ENCODE measurements at places on chromosomes 3 and 15.

GRCh38 chr15:41396111-41396510 is 6.2 kb downstream of the NDUFAF1 start:
- DNase-seq, result no peak

DNA sequence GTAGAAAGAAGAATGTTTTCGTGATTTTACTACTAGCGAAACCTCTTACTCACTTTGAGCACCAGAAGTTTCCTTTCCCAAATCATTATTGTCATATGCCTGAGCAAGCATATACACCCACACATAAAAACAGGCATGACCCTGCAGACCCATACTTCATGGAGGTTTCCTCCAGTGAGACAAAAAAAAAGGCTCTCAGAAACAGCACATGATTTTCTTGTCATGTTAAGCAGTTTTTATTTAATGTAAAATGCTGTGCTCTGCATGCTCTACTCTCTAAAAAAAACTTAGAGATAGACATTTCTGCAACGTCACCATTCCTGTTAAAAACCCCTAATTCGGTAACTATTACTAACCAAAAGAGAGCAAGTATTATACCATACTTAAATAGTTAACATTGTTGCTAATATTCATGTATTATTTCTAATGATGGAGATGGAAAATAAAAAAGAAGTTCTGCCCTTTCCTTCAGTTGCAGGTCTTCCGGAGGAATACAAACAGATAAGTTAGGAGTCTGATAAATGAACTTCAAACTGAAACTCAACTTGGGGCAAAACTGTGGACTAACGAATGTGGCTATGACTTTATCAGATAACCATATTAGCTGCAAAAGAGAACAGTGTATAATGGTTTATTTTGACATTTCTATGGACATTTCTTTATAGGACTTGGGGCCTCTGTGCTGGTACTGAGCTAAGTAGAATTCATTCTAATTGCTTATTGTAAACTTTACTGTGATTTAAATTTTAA is 15.9 kb downstream of the CD200R1 start:
- no peak for DNase-seq

- DNase-seq, result no peak
Measured at GRCh38 chr3:188170461-188171459, 16.8 kb downstream of the LPP start.

GRCh38 chr15:58398071-58398470 is 33.7 kb upstream of the LIPC start:
- no peak for DNase-seq

GRCh38 chr3:43856351-43856750 is 165.6 kb downstream of the ABHD5 start:
- DNase-seq, result no peak

- no peak for DNase-seq
Measured at GRCh38 chr3:11717301-11717700, 73.6 kb upstream of the VGLL4 start.

DNA sequence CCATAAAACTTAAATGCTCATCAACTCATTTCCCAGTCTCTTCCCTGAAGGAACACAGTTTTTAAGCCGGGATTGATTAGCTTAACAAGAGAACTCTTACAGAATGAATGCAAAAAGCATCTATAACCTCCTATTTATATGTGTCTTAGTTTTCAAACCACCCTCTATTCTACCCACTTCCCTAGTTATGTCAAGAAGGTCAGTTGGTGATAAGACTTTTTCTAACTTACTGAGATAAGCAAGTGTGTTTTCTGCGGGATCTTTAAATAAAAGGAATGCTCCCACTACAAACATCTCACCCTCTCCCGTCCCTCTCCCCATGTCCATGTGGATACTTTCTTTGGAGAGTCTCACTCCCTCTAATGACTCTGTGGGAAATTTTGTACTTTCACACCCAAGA is 218.5 kb downstream of the SV2B start:
- DNase-seq, result no peak

- peak; percentile 75 for DNase-seq
Measured at GRCh38 chr15:76340198-76340802, 3.7 kb downstream of the ISL2 start.

DNA sequence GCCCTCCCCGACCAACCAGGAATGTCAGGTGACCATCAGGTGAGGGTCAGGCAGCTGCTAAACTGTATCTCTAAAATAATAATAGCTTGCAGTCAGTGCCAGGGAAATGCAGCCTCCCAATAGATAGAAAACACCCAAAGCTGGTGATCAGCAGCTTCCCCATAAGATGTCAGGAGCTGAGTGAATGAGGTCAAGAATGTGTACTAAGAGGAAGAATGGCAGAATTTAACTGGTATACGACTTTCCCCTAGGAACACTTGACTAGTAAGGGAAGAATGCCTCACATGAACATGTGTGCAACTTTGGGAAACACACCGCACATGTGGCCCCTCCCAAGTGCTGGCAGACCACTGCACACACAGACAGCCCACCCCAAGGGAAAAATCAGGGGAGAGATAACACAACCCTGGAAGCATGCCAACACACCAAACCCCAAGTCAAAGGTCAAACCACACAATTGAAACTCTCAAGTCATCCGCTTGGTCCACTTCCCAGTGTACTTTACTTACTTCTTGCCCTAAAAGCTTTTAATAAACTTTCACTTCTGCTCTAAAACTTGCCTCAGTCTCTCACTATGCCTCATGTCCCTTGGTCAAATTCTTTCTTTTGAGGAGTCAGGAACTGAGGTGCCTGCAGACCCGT is 806.5 kb downstream of the OTOL1 start:
- DNase-seq, result no peak

- DNase-seq, result peak; percentile 55
Measured at GRCh38 chr3:149466192-149466591, 8.3 kb upstream of the TM4SF4 start.

DNA sequence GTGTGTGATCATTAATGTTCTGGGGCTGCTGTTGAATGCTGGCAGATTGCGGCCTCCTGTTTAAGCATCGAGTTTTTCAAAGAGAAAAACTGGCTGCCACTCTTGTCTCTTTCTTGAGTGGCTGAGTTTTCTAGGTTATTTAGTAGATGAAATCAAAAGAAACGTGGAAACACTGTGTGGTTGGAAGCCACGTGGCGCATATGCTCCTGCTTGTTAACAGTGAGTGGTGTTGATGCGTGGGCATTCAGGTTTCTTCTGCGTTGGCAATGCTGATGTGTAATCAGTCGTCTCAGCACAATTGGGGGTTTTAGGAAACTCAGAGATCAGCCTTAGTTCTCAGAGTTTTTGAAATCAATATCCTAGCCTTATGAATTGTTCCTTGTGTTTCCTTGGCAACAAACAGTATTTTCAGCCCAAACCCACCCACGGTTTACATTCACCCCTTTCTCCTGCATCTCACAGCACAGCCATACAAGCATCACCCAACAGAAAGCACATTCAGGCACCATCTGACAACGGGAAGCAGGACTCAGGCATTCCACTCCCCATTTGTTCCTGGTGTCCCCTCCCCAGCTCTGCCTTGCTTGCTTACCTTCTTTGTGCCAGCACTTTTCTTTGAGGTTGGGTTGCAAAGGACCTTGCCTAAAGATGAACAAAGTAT is 74.7 kb downstream of the SEC22A start:
- DNase-seq, result no peak

DNA sequence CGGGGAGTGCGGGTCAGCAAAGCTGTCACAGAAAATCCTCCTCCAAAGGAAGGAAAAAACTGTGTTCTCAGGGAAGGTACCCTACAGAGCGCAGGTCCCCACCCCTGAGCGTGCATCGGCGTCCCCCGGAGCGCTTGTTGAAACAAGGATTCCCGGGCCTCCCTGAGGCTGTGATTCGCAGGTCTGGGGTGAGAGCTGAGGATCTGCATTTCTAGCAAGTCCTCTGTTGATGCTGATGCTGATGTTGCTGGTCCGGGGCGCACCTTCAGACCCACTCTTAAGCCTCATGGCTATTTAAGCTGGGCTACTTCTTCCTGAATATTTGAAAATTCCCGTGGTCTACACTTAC is 226.2 kb upstream of the IGF1R start:
- peak; percentile 75 for DNase-seq

DNA sequence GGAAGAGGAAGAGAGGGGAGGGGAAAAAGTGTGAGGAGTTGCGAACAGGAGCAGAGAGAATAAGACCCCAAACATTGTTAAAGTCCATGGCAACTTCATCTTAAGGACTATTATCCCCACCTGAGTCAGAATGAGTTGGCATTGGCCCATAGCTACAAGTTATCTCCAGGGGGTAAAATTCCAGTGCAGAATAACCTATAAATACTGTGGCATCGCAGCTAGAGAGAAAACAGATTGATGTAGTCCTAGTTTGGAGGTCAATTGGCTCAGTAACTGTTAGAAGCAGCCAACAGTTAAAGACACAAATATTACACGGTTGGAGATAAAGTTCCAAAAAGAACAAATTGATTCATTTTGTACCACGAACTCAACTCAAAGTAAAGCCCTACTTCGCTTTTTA is 313.9 kb upstream of the CCDC54 start:
- no peak for DNase-seq

DNA sequence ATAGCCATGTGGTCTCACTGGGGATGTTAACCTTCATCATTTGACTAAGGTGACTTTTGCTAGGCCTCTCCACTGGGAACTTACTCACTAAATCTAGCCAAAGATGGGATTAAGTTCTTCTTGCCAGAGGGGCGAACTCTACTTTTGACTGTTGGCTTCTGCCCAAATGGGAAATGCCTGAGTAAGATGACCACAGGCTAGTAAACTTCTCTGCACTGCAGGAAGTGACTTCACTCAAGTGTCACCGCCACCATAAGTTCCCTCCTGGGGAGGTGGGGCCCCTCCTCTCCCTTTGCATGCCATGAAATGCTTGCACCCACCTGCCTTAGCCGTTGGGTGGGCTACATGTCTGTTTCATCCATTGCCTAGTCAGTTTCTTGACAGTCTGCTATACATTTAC is 388.3 kb downstream of the FEZF2 start:
- no peak for DNase-seq

- no peak for DNase-seq
Measured at GRCh38 chr15:66240240-66240794, 13.2 kb downstream of the MEGF11 start.

GRCh38 chr15:91559066-91559465 is 294.4 kb upstream of the SLCO3A1 start:
- DNase-seq, result no peak

GRCh38 chr3:126284258-126284904 is 72.8 kb downstream of the KLF15 start:
- no peak for DNase-seq

GRCh38 chr3:5231074-5231473 is 43.6 kb downstream of the EDEM1 start:
- DNase-seq, result no peak

DNA sequence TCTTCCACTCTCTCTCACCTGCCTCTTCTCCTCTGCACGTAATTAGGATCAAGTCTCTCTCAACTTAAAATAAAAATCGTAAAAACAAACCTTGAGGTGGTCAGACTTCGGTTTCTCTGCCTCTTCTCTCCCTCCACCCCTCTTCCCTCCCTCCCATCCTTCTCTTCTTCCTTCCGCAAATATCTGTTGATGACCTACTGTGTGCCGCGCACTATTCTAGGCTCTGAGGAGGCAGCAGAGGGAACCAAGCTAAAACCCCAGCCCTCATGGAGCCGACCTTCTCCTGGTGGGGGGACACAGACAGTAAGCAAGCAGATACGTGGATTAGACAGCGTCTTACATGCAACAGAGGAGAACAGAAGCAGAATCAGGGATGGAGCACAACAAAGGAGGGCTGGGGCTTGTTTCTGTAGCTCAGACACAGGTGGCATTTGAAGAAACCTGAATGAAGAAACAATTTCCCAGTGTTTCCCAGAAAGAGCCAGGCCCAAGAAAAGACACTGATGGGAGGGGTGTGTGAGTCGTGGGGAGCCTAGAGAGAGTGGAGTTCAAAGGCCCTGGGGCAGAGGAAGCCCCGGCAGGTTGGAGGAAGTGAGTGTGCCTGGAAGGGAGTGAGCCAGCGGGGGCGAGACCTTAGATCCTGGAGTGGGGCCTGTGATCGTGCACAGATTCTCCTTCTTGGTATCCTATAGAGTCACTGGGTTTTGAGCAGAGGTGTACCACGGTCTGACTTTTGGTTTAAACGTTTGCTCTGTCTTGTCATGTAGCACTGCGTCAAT is 80.5 kb downstream of the TOP2B start:
- no peak for DNase-seq

DNA sequence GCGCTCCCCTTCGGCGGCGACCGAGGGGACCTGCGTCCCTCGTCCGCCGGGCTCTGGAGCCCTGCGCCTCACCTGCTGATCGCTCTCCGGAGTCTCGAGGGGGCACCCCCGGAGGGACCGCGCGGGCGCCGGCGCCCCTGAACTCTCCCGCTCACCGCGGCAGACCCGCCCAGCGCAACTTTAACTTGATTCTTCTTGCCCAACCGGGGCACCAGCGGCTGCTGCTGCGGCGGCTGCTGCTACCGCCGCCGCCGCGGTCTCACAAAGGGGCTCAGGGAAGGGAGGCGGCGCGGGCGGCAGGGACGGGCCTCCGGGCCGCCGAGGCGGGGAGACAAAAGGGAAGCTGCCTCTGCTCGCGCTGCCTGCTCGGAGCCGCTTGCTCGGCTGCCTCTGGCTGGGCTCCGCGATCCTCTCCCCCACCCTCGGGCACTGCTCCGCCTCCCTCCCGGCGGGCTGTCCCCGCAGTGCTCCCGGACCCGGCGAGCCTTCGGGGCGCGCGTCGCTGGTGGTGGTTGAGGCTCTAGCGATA is at the start of gene PPM1L:
Gene PPM1L, plus strand, starts transcription at position 456 of the 529 bp plus-strand sequence.
- peak; percentile 71 for DNase-seq

DNA sequence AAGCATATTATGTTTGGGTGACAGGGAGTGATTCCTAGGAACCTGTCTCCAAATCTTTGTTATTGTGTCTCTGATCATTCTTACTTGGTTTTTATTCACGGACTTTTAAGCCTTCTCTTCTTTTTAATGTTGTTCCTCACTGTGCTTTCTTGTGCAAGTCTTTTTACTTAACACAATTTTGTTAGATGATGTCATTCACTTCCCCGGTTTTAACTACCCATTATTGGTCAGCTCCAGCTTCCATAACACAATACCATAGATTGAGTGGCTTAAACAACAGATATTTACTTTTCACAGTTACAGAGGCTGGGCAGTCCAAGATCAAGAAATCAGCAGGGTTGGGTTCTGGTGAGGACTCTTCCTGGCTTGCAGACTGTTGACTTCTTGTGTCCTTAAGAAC is 436.3 kb upstream of the CBLB start:
- no peak for DNase-seq

- no peak for DNase-seq
Measured at GRCh38 chr3:13727890-13728289, 152.0 kb downstream of the WNT7A start.

GRCh38 chr3:58683001-58683458 is 16.5 kb upstream of the FAM3D start:
- no peak for DNase-seq

GRCh38 chr3:69016901-69017300 is 3.4 kb upstream of the EOGT start:
- no peak for DNase-seq

DNA sequence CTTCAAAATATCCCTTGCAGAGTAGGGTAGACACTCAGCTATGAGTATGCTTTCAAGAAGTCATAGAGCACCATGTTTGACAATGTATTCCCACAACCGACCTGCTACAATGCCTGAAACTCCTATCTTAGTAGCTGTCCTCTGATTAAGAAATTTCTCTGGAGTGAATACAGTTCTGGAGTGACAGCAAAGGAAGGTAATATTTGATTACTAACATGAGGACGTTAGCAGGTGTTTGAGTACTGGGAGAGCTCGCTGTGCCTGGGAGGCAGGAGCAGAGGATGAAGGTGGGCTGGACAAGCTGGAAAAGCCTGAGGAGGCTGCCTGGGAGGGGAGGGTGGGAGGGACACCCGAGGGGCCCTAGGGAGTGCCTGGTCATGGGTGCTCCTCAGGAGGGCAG is 42.9 kb downstream of the PARP15 start:
- no peak for DNase-seq

- no peak for DNase-seq
Measured at GRCh38 chr3:194130188-194130587, 5.8 kb upstream of the HES1 start.

All from H7 (cell line).